Astrocyte (in vitro differentiated cells and primary cell): ENCODE measurements at places on chromosomes 7 and 10.

- no peaks in the 10 kb centered on the region for H3K27me3 ChIP-seq
- no peak overlapping the region for H3K4me3 ChIP-seq
- H3K36me3 ChIP-seq, result no peaks in the 10 kb centered on the region
- DNase-seq, result no peak
- H3K27ac ChIP-seq, result no peak overlapping the region
- no peaks in the 10 kb centered on the region for H3K4me1 ChIP-seq
These were observed 33.5 kb downstream of the LHPP start for GRCh38 chr10:124495162-124495561.

- no peaks in the 10 kb centered on the region for H3K27me3 ChIP-seq
- DNase-seq, result no peak
- H3K36me3 ChIP-seq, result no peaks in the 10 kb centered on the region
- no peaks in the 10 kb centered on the region for H3K4me1 ChIP-seq
- no peak overlapping the region for H3K27ac ChIP-seq
These were observed 177.5 kb downstream of the RELN start for GRCh38 chr7:103811997-103812396.

- no peaks in the 10 kb centered on the region for H3K27me3 ChIP-seq
- peaks cover 8% of the 10 kb centered on the region for H3K4me1 ChIP-seq
- no peaks in the 10 kb centered on the region for H3K36me3 ChIP-seq
- no peak overlapping the region for H3K4me3 ChIP-seq
These were observed 13.0 kb downstream of the DOCK1 start for GRCh38 chr10:126917975-126918908.

- no peaks in the 10 kb centered on the region for H3K36me3 ChIP-seq
- no peak overlapping the region for H3K27ac ChIP-seq
- H3K27me3 ChIP-seq, result no peaks in the 10 kb centered on the region
- no peak overlapping the region for H3K4me3 ChIP-seq
- H3K4me1 ChIP-seq, result no peaks in the 10 kb centered on the region
These were observed 201.2 kb downstream of the KCNMA1 start for GRCh38 chr10:77436257-77436975.

GRCh38 chr10:34181553-34182300 lies 633.4 kb downstream of the PARD3 start:
- DNase-seq, result no peak
- H3K36me3 ChIP-seq, result no peaks in the 10 kb centered on the region
- H3K27ac ChIP-seq, result no peak overlapping the region
- H3K4me1 ChIP-seq, result peaks cover 15% of the 10 kb centered on the region
- H3K4me3 ChIP-seq, result no peak overlapping the region

- H3K27me3 ChIP-seq, result no peaks in the 10 kb centered on the region
- H3K4me1 ChIP-seq, result peaks cover 24% of the 10 kb centered on the region
- no peaks in the 10 kb centered on the region for H3K36me3 ChIP-seq
These were observed 45.4 kb upstream of the GRID1 start for GRCh38 chr10:86411852-86412560.

- no peak for DNase-seq
- H3K36me3 ChIP-seq, result no peaks in the 10 kb centered on the region
- H3K27ac ChIP-seq, result no peak overlapping the region
- no peaks in the 10 kb centered on the region for H3K27me3 ChIP-seq
These were observed 3.5 kb downstream of the SCART1 start for GRCh38 chr10:133457100-133457841.

GRCh38 chr10:101693651-101693977 lies 1.4 kb downstream of the FBXW4 start:
- peak; percentile 50 for DNase-seq
- H3K36me3 ChIP-seq, result no peaks in the 10 kb centered on the region
- H3K27me3 ChIP-seq, result no peaks in the 10 kb centered on the region
- peak overlapping the region; percentile 90 for H3K27ac ChIP-seq
